MV-4-11 (cell line): ENCODE measurements at places on chromosomes 7 and 10.

GRCh38 chr7:12765431-12766100 lies 78.1 kb downstream of the ARL4A start:
- no peak for DNase-seq

DNA sequence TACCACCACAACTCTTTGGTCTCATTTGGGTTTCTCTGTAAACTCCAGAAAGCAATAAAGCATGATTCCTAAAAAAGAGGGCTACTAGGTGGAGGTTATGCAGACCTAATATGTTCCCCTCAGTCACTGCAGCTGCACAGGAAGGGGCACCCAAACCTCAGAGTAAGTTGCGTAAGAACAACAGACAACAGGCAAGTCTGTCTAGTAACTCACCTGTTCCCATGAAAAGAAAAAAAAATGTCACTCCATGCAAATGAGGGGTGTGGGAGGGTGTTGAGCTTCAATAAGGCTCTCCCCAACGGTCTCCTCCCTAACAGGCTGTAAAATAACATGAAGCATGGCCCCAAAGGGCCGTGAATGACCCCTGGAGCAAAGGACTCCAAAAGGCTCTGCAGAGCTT lies 461.4 kb downstream of the KCNMA1 start:
- peak; percentile 6 for DNase-seq

DNA sequence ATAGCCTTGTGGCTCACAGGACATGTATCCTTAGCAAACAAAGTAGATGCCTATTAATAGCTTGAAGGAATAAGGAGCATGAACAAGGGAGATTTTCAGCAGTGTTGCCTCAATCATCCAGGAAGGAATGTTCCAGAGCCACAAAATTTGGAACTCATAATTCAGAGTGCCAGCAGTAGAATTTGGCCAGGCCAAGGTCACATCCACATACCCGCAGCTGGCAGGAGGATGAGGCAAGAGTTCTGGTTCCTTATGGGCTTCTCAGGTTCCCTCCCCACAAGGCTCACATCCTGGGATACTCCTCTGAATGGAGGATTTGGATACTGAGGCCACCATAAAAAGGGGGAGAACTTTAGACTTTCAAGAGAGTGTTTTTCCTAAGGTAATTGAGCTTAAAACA lies 45.8 kb downstream of the SUFU start:
- no peak for DNase-seq

GRCh38 chr10:86662186-86663045 lies 5.9 kb upstream of the LDB3 start:
- no peak for DNase-seq

- DNase-seq, result no peak
These were observed 133.3 kb upstream of the PODXL start for GRCh38 chr7:131689662-131690234.

DNA sequence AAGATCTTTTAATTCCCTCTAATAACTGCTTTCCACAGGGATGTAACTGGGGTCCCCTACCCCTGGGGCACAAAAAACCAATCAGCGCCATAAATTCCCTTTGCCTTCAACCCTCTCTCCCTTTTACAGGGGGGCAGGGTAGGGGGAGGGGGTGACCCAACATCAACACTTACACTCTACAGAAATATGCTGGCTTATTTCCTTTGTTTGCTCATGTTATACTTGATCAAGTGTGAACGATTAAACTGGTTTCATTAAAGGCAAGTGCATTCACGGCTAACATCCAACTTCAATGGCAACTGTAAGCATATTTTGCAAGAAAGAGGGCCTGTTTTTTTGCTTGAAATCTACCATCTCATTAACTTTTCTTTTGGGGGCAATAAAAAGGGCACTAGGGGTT lies 2.9 kb downstream of the CTBP2 start:
- no peak for DNase-seq

DNA sequence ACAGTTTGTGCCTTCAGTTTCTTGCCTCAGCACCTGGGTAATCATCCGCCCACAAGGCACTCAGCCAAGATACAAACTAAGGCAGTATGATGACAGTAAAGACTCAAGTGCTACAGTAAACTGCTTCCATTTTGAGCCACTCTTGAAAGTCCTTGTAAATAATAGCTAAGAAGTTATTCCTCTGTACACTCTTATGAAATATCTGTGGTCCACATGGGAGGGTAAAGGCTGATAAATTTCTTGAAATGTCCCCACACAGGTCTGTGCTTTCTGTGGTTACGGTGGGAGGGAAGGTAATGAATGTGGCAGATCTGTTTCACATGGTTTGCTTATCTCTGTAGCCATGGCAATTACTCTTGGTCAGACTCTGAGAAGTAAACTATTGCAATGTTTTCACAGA lies 551.0 kb upstream of the ZWINT start:
- no peak for DNase-seq

- DNase-seq, result no peak
These were observed 81.5 kb upstream of the GNAI1 start for GRCh38 chr7:80053124-80053523.

DNA sequence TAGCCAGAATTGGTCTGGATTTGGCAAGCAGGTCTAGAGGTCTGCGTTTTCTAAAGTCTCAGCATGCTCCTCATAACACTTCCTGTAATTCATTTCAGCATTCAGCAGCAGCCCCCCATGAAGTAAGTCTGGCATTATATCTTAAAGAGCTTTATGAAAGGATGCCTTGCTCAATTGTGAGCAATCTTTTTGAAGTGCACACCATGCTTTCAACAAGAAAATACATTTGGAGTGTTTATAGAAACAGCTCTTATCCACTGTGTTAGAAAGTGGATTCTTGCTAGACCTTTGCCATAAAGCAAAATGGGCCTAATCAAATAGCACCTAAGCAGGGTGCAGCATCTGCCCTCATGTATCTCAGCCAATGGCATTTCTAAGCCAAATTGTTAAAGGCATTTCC lies 378.0 kb upstream of the AKR1E2 start:
- DNase-seq, result no peak

DNA sequence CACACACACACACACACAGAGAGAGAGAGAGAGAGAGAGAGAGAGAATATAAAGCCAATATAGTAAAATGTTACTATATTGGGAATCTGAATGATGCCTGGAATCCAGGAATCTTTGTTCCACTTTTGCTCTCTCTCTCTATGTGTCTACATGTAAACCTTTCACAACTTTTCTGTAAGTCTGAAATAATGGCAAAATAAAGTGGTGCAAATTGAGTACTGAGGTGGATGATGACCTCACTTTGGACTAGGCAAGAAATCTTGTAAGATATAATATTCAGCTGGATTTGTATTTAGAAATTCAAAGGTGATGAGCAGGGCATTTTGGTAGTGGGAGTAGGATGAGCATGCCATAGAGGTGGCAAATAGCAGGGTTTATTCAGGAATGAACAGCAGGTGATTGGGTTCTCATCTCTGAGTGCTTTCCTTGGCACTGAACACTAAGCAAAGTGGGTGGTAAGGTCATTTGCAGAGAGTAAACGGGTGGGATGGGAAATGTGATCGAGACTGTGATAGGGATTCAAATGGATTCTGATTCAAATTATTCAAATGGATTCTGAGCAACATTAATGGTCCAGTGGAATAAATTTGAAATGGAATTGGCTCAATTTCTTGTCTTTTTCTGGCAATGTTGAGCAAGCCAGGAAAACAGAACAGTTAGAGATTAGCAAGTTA lies 9.7 kb upstream of the ANLN start:
- DNase-seq, result no peak

GRCh38 chr7:158754746-158755444 lies 50.3 kb upstream of the NCAPG2 start:
- no peak for DNase-seq

DNA sequence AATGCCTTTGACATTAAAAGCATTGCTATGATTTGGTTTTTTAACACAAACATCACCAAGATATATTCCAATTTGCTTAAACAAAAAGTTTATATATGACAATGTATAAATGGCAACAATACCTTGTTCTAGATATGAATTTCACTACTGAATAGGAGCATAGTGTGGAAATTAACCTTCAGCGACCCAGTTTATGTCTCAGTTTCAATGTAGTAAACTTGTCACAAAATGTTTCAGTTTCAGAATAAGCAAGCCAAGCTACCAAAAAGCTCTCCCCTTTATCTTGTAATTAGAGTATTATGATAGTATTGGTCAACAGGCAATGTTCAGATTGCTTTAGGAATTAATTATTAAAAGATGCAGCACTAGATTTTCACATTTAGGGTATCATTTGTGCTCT lies 99.6 kb upstream of the PCDH15 start:
- no peak for DNase-seq

GRCh38 chr7:151201344-151201743 lies 8.9 kb downstream of the H2BK1 start:
- DNase-seq, result no peak

DNA sequence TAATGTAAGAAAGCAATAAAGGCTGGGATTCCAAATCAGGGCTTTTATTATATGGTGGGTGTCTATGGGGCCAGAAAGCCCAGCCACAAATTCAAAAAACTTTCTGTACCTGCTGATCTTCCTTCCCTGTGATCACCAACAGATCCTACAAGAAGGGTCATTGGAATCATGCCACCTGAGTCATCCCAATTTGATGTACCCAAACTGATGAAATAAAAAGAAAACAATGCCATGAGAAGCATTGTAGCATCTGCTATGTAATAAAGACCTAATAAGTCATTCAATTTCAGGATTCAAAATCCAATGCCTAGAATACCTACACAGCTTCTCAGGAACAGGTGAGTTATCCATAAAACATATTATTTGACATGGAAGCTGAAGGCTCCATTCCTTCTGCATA lies 228.8 kb downstream of the DKK1 start:
- no peak for DNase-seq

GRCh38 chr7:126574276-126575250 lies 678.2 kb downstream of the GRM8 start:
- no peak for DNase-seq

DNA sequence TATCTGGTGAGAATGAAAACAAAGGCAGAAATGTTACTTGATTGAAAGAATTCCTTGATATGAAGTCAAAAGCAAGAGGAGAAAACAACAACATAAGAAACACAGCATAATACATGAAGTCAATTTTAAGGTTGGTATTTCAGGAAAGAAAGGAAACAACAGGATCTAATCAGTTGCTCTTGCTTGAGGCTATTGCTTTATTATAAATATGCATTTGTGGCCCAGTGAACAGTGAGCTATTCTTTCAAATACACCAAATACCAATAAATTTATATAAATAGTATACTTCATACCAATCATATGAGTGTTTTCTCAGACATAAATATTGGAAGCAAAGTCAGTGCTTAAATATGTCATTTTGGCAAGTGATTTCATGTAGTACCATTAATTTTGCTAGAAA lies 806.6 kb downstream of the NXPH1 start:
- DNase-seq, result no peak

DNA sequence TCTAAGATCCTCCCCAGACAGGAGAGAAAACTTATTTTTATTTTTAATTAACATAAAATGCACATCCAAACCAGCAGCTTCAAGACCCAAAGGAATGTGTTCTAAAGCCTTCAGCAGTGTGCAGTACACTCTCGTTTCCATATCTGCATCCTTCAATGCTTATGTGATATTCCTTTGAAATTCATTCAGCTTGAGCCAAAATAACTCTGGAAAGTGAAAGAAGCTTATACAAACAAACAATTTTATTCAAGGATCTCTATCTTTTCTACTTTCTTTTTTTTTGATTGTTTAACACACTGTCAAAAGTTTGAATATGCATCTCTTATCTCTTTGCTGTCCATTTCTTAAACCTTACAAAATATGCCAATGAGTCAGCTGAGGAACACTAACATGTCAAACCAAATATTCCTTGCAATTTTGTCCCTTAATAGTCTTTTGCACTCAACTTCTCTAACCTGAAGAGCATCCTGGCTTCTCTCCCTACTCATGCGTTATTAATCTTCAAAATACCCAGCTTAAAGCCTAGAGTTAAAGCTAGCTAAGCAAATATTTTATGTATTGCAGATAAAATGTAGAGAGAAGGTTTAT lies 124.3 kb downstream of the THSD7A start:
- no peak for DNase-seq

GRCh38 chr7:106054156-106054910 lies 57.8 kb downstream of the SYPL1 start:
- no peak for DNase-seq

DNA sequence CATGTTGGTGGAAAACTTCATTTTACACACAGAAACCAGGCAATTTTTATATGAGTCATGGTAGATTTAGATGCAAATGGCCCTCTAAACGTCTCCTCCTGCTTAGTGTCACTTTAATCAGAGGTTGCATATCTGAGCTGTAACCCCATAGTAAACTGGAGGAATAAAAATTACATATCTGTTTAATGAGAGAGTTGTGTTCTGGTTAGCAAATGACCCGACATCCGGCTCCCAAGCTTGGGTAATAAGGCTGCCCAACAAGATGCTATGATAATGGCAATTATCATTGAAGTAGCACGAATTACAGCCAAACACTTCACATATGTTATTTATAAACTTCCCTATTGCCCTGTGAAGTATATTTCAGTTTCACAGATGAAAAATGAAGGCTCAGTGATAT lies 10.6 kb upstream of the ADAM12 start:
- DNase-seq, result no peak

- DNase-seq, result no peak
These were observed 42.1 kb downstream of the FAM53B start for GRCh38 chr10:124701881-124702656.

DNA sequence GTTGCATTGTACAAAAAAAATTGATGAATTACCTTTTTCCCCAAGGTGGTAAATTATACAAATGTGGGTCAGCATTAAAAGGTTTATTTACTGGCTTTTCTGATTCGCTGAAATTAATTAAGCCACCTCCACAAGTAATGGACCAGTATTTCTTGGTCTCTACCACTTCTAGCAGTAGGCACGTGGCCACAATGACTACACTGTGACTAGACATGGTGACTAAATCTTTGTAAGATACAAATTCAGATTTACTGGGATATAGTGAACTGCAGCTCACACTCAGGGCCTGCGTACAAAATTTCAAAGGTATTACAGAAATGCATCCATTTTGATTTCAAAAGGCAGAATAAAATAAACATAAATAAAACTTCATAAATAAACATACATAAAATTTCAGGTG lies 10.9 kb downstream of the HPSE2 start:
- DNase-seq, result no peak

DNA sequence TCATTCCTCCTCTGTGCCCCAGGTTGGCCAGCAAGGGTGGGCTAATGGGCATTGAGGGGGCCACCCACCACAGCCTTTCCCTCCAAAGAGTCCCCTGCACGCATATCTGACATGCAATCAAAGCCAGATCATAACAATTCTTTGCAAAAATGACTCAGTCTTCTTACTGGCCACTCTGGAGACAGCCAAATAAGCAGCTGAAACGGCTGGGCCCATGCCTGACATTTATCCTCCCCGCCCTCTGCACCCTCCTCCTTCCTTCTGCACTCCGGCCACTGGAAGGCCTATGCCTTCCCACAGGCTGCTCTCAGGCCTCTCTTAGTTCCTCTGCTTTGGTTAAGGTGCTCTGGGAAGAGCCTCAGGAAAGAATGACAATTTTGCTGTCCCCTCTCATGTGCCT lies 29.2 kb upstream of the NPFFR1 start:
- no peak for DNase-seq
